ENCODE measurements at places on chromosomes 3 and 15.
A peak's percentile ranks its signal among the peaks of the same experiment; 100 is the strongest.

DNA sequence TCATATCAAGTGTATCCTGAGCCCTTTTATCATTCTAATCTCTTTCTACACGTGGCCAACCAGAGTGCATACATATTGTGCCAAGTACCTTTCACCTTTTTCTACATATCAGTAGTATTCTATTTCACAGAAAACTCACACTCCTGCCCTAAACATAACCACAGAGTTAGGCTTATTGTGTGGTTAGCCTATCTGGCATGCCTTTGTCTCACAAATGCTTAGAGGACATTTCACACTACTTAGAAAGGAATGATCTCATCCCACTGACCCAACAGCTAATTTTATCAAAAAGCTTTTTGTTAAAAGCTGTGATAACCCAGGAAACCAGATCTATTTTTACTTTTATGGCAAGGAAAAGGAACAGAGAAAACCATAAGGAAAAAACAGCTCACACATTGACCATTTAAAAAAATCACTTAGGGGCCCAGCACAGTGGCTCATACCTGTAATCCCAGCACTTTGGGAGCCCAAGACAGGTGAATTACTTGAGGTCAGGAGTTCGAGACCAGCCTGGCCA lies 17.8 kb upstream of the MAP4 start:
- DNase-seq: peak; percentile 34

DNA sequence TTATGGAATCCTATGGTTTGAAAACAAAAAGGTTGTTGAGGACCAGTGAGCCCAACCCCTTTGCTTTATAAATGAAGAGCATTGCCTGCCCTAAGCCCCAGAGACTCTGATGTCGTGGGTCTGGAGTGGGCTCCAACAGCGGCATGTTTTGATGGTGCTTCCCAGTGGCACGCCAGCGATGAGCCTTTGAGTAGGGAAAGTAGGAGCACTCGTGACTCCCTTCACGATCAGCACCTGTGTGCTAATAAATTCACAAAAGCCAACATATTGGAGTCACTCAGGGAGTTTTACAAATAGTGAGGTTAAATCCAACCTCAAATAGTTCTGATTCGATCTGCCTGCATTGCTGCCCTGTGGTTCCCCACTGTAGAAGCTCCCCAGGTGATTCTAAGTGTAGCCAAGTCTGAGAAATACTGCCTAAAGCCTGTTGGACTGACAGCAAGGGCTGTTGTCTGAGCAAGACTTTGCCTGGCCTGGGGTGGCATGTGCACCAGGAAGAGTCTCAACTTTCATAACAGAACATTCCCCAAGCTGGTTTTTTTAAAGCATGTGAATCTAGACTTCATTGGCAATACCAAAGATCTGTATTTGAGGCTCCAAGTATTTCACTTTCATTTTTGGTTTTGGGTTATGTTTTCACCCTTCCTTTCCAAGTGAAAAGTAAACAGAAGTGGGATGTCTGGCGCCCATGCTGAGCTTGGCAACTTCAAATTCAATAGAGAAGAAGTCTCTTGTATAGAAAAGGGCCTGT lies 9.9 kb downstream of the CCR5 start:
- DNase-seq: peak; percentile 13

GRCh38 chr3:50430950-50431435 lies 71.7 kb upstream of the TMEM115 start:
- peak; percentile 93 for DNase-seq

DNA sequence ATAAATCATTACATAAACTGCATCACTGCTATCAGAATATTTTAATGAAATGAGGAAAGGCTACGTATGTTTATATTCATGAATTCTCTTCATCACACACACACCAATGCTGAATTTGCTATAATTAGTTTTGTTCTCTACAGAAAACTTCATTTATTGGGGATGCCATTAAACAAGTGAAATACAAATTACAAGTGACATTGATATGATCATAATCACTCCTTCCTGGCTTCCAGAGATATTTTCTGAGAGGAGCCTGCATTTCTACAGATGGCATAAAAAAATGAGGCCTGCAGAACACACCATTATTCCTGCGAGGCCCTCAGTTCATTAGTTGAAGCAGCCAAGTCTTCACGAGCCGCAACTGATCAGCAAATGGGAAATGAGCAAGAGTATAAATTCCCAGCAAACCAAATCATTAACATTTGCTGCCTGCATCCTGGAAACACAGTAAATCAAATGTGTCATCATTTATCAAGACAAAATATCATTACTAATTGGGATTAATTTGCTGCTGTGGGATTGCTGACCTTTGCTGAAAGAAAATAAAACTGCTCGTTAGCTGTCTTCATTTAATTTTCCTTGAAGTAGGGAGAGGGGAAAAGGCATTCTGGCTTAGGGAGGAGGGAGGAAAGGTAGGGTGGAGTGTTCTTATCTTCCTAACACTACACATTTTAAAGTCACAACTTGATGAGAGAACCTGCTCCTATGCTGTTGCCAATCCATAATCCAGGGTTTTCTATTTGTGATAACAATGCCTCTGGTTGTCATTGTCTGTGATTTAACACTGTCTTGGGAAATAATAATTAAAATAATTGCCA lies 921.9 kb downstream of the SQOR start:
- DNase-seq: no peak

DNA sequence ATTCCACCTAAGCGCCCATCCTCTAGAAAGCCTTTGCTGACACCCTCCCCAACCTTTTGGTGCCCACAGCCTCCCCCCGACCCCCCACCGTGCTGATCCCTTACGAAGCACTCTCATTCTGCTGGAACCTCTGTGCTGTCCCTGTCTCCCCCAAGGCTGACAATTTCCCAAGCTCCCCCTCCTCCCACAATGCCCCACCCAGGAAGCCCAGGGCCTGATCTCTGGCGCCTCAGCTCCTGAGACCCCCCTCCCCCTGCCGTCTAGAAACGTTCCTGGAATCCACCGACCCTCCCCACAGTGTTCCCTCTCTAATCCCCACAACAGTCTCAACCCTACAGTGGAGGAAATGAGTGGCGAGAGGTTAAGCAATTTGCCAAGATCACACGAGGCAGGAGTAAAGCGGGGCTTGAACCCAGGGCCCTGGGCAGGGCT lies 18.3 kb downstream of the MYL3 start:
- no peak for DNase-seq

DNA sequence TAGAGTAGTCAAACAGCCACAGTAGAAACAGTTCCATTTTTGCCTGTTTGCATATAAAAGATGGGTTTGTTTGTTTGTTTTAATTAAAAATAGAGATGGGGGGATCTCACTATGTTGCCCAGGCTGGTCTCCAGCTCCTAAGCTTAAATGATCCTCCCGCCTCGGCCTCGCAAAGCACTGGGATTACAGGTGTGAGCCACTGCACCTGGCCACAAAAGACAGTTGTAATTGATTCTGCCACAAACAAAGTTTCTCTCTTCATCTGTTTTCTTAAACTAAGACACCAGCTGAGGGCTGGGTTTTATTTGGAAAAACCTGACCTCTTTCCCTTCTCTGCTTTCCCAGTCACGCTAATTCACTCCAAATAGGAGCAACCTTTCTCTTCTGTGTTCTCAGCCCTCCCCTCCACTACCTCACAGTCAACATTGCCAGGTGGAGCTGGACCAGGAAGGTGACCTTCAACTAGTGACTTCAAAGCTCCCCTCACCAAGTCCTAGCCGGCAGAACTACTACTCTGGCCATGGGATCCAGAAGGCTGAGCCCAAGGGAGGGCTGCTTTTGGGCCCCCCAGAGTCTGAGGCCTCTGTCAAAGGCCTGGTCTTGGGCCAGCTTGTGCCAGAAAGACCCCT lies 1.5 kb upstream of the IDH2 start:
- DNase-seq: no peak

DNA sequence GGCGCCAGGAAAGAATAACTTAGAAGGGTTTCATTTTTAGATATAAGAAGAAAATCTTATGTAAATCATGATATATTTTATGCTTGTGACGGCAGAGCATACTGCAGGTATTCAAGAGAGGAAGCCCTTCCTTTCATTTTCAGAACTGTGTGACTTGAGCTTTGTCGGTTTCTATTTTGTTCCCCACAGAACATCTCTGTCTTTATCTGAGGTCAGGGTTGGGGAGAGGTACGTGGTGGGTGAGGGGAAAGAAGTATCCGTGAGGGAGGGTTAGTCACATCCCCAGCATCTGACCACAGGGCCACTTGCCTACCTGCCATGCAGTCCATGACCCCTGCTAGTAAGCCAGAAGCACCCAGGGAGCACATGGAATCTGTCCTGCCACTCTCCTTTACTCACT lies 126.5 kb downstream of the DGKG start:
- DNase-seq: no peak

DNA sequence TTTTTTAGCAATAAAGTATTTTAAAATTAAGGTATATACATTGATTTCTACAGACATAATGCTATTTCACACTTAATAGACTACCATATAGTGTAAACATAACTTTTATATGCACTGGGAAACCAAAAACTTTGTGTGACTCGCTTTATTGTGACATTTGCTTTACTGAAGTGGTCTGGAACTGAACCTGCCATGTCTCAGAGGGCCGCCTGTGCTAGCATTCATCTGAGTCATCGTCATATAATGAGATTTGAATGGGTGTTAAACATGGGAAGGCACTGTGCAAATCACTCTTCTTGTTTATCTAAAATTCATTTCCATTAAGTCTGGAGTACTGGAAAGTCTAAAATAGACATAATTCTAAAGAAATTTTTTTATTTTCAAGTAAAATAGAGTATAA lies 12.9 kb downstream of the EIF2AK4 start:
- no peak for DNase-seq

DNA sequence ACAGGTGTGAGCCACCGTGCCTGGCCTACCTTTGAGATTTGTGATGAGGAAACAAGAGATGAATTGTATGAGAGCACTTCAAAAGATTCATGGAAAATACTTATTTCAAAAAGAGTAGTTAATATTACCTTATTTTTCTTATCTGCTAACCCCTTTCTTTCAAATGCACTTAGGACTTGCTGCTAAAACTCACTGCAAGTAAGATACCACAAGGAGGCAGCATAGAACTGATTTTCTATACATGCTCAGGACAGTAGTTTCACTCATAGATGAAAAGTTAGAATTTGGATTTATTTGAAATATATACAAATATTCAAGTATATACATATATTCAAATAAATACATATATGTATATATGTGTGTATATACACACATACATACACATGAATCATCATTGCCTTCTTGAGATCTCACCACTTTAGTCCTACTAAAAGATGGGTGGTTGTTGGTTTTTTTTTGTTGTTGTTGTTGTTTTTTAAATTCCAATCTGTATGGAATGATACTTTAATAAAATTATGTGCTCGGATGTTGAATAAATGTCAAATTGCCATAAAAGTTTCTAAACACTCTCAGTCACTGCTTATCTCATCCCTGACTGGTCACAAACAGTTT lies 2.4 kb downstream of the CCNDBP1 start:
- peak; percentile 58 for DNase-seq
